ENCODE measurements at places on chromosomes 11 and 22.

- DNase-seq = no peak
Observed at GRCh38 chr11:35005141-35005780, 88.8 kb downstream of the PDHX start.

DNA sequence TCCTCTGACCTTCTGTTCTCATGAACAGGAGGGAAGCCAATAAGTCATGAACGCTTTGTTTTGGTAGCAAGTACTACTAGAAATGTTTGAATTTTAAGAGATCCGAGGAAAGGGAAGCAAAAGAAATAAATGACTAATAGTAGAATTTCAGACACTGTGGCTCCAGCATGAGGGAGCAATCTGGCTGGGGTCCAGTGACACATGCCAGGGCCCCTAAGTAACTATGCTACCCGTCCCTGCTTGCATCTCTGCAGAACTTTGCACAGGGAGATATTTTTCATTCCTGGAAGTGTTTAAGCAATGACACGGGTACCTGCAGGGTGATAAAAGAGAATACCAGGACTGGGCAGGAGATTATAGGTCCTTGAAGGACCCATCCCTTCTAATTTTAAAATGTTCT is 7.3 kb upstream of the ADAMTS8 start:
- no peak for DNase-seq

- no peak for DNase-seq
Observed at GRCh38 chr11:129373489-129373953, 2.1 kb upstream of the BARX2 start.

- no peak for DNase-seq
Observed at GRCh38 chr11:29641201-29641600, 375.6 kb downstream of the KCNA4 start.

DNA sequence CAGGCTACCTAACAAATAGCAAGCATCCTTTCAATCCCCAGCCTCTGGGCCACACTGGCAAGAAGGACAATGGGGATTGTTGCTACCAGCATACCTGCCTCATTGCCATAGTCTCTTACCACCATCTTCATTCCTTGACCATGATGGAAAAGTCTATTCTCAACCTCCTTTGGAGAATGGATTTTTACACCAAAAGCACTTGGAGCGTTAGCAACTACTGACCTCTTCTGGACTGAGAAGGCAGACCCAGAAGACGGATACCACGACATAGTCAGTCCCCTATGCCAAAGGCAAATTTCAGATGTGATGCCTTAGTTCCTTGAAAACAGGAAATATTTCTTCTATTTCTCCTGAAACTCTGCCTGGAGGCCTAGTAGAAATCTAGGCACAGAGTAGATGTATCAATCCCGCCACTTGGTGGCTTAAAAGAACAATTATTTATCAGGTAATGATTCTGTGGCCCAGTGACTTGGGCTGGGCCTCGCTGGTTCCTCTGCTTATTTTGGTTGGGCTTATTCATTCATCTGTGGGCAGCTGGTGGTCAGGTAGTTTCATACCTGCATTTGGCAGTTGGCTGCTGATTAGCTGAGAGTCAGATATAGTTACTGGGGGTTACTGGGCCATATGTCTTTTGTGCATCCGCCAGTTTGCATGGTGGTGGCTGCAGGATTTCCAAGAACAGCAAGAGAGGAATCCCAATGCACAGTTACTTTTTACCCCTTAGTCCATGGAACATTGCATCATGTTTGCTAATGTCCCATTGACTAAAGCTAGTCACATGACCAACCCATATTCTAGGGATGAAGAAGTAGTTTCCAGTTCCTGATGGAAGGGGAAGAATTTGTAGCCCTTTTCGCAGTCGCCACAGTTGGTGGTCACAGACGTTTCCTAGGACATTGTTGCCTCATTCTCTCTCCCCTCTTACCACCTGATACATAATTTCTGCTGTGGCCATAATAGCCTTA is 75.2 kb downstream of the DHCR7 start:
- DNase-seq = no peak

DNA sequence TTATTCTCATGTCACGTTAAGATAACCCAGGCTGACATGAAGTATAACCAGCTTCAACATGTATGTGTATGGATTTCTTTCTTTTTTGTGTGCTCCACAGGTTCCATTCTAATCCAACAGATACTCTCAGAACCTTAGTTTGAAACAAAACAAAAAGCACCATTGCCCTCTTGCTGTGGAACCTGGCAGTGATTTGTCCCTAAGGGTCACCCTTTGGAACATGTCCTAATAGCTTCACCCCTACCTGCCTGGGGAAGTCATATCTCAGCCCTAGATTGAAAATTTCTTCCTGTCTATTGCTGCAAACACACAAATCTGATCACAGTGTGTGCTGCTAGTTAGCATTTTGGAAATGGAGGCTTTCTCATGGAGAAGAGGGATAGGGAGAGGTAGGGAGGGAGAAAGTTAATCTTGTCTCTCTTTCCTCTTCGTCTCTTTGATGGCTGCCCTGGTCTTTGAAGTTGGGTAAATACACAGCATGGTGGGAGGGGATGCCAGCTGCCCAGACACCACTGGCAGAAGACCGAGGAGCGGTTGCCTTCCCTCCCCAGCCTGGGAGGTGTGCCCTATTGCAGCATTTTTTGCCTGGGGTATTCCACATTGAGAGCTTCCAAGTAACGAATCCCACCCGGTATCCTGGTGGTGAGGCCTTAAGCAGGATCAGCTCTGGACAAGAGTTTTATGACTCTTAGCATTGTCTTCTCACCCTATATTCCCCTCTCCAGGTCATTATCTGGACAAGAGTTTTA is 11.6 kb upstream of the CADM1 start:
- DNase-seq = no peak
